ENCODE measurements at places on chromosomes 2 and 18.

DNA sequence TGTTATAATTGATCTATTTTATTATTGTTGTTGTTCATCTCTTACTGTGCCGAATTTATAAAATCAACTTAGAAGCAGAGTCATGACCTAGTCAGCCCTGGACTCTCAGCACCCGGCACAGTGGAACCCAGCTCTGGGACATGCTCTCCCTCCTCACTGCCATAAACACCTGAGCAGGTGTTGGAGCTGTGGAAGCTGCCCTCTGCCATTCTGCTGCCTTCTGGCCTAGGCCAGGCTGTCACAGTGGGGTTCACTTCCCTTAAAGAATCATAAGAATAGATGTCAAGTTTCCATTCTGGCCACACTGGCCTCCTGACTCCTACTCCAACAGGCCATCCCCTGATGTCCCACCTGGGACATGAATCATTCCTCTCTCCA is 192.2 kb downstream of the ZFP36L2 start:
- DNase-seq: no peak

- DNase-seq: peak; percentile 56
These were observed 12.7 kb upstream of the MAPRE2 start for GRCh38 chr18:35028536-35028935.

- no peak for DNase-seq
These were observed 3.1 kb downstream of the KDSR start for GRCh38 chr18:63363951-63364350.

GRCh38 chr2:38113981-38114708 is 38.2 kb upstream of the CYP1B1 start:
- peak; percentile 39 for DNase-seq
